ENCODE measurements at places on chromosomes 3 and 15.
A peak's percentile ranks its signal among the peaks of the same experiment; 100 is the strongest.

- peak; percentile 31 for DNase-seq
These were observed at the start of gene FBXL2 for GRCh38 chr3:33277193-33277882. FBXL2 (plus strand) TSS chr3:33277442; CDS start chr3:33277513, 71 bp downstream.

DNA sequence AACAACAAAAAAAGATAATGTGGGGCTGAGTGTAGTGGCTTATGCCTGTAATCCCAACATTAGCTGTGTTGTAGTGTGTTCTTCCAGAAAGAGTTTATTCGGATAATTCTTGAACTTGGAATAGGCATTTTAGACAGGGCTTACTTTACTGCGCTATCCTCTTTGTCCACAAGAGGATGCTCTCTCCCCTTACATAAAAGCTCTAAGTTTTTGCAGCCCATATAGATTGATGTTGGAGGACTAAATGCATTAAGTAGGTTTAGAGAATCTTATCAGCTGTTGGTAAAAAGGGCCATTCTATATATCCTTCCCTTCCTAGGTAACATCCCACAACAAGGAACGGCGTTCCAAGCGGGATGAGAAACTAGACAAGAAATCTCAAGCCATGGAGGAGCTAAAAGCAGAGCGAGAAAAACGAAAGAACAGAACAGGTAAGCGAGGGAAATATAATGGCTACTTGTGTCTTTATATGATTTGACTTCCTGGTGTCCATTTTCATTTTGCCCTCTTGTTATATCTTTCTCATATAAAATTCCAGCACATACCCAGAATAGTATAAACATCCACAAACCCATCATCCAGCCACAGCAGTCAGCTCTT, 27.8 kb upstream of the ITPKA start:
- DNase-seq, result no peak

- DNase-seq, result no peak
These were observed 5.4 kb upstream of the CGNL1 start for GRCh38 chr15:57370929-57371328.

GRCh38 chr3:139774560-139775302, 97.0 kb upstream of the NMNAT3 start:
- DNase-seq, result no peak

All from activated CD4-positive, CD25-positive, alpha-beta regulatory T cell treated with anti-CD3 and anti-CD28 coated beads, Interleukin-2, amount 50 U/mL, for 72 hours (primary cell).